ENCODE measurements at places on chromosomes 1 and 21. TPM values are rescaled to one million over a fixed set of nuclear protein-coding genes. Genes with fewer than 3 reads are reported as not detected.
A peak's percentile ranks its signal among the peaks of the same experiment; 100 is the strongest.

The FAM72D gene
- not detected for total RNA-seq

The MSH4 gene
- total RNA-seq: 2.2 TPM

The MCOLN3 gene
- total RNA-seq: 0.27 TPM

The HES2 gene
- total RNA-seq: not detected

The TEKT2 gene
- total RNA-seq: not detected

The ZYG11A gene
- not detected for total RNA-seq

The FTCD gene
- total RNA-seq: not detected

The TPR gene
- 84.7 TPM for total RNA-seq

The P3R3URF gene
- not detected for total RNA-seq

The HTR6 gene
- total RNA-seq: not detected

- peaks cover 18% of the 10 kb centered on the region for H3K27me3 ChIP-seq
- H3K4me1 ChIP-seq: no peaks in the 10 kb centered on the region
- no peaks in the 10 kb centered on the region for H3K36me3 ChIP-seq
- no peak for DNase-seq
- no peak overlapping the region for H3K4me3 ChIP-seq
- H3K27ac ChIP-seq: no peak overlapping the region
These were observed 78.7 kb downstream of the ACTL8 start for GRCh38 chr1:17833661-17834501.

GRCh38 chr21:45110873-45111624 lies 36.7 kb downstream of the ADARB1 start:
- H3K27ac ChIP-seq: no peak overlapping the region
- no peak overlapping the region for H3K4me3 ChIP-seq
- H3K4me1 ChIP-seq: peaks cover 40% of the 10 kb centered on the region
- H3K36me3 ChIP-seq: no peaks in the 10 kb centered on the region
- no peaks in the 10 kb centered on the region for H3K27me3 ChIP-seq

DNA sequence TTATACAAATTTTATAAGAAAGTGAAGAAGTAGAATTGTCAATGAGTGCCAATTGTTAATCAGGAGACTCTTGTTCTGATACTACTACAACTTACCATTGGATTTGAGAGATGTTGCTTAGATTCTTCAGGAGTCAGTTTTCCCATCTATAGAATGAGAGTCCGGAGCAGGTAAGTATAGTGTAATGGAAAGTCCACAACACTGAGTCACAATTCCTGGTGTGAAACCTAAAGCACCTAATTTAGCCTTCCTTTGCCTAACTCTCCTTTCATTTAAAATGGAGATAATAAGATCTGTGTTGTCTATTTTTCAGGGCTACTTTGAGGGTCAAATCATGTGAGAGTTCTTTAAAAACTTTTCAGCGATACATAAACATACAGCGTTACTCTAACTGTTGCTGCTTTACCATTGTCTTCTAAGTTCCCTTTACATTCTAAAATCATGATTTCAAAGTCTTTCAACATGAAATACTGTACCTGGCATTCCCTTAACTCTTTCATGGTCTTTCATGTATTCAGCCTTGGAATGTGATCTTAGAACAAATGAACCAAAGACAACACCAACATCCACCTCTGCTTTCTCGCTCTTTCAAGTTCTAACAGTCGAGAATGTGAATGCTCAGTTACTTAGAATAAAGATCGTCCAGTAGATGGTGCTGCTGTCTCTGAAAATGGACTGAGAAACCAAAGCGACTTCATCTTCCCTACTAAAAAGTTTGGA lies 90.9 kb downstream of the SLC30A10 start:
- no peak overlapping the region for H3K4me3 ChIP-seq
- no peaks in the 10 kb centered on the region for H3K36me3 ChIP-seq
- no peak for DNase-seq
- H3K27ac ChIP-seq: no peak overlapping the region

DNA sequence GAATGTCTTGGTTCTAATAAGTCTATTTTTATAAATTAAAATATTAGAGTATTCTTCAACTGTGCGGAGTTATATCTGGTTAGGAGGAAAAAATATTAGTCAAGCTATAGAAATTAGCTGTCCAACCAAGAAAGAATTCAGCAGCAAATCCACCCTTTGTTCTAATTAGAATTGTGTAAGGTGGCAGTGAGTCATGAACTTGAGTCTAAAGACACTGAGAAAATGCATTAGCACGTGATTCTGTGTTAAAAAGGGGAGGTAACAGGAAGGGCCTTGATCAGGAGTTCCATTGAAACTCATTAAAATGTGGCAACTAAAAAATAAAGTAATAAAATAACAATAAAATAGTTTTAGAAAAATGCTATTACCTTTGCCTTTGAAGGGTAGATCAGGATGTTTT lies 398.2 kb upstream of the RGS18 start:
- H3K27ac ChIP-seq: no peak overlapping the region
- H3K27me3 ChIP-seq: no peaks in the 10 kb centered on the region
- no peak for DNase-seq

DNA sequence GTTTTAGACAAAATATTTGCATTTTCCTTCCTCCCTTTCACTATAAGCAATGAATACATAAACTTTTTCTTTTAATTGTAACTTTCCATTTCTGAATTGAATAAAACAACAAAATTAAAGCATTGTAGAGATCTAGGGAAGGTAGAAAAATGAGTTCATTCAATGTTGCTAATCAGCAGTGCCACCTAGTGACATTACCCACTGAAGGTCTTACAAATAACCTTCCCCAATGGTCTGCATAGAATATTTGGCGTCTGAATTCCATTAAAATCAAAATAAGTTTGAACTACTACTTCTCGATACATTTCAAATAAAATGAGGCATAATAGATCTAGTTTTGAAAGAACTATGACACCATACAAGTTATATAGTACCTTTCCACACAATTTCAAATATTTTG lies 19.6 kb downstream of the FH start:
- no peak overlapping the region for H3K27ac ChIP-seq
- H3K36me3 ChIP-seq: peaks cover 94% of the 10 kb centered on the region
- H3K4me3 ChIP-seq: no peak overlapping the region
- no peaks in the 10 kb centered on the region for H3K4me1 ChIP-seq

GRCh38 chr1:64601207-64601606 lies 131.3 kb downstream of the CACHD1 start:
- H3K4me1 ChIP-seq: no peaks in the 10 kb centered on the region
- H3K27me3 ChIP-seq: no peaks in the 10 kb centered on the region
- no peak overlapping the region for H3K4me3 ChIP-seq

- H3K27me3 ChIP-seq: no peaks in the 10 kb centered on the region
- no peaks in the 10 kb centered on the region for H3K36me3 ChIP-seq
- H3K4me3 ChIP-seq: no peak overlapping the region
- no peak overlapping the region for H3K27ac ChIP-seq
- no peak for DNase-seq
- H3K4me1 ChIP-seq: no peaks in the 10 kb centered on the region
These were observed 43.0 kb upstream of the TRABD2B start for GRCh38 chr1:48040154-48040553.

- H3K4me1 ChIP-seq: no peaks in the 10 kb centered on the region
- H3K36me3 ChIP-seq: no peaks in the 10 kb centered on the region
- no peaks in the 10 kb centered on the region for H3K27me3 ChIP-seq
- no peak for DNase-seq
- H3K4me3 ChIP-seq: no peak overlapping the region
These were observed 1152.0 kb upstream of the B3GALT2 start for GRCh38 chr1:194338241-194338948.

DNA sequence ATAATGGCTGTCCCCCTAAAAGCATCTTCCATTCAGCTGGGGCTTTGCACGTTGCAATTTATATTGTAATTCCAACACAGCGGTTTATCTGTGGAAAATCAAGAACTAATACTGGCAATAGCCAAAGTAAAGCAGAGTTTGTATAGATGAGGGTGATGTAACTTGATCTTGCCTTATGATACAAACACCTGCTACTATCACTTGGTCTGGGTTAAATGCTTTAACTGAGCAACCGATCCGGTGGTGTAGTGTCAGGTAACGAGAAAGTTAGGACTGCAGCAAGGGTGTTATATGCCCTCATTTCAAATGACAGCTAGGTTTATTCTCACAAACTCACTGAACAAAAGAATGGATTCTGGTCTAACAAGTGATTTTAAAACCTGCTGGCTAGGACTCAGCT lies 47.3 kb upstream of the PLPPR4 start:
- no peak overlapping the region for H3K27ac ChIP-seq
- no peaks in the 10 kb centered on the region for H3K27me3 ChIP-seq
- DNase-seq: no peak
- no peaks in the 10 kb centered on the region for H3K4me1 ChIP-seq
- no peak overlapping the region for H3K4me3 ChIP-seq

GRCh38 chr1:23804183-23804835 lies 3.8 kb upstream of the GALE start:
- no peak overlapping the region for H3K4me3 ChIP-seq
- no peaks in the 10 kb centered on the region for H3K27me3 ChIP-seq
- no peak overlapping the region for H3K27ac ChIP-seq
- H3K36me3 ChIP-seq: no peaks in the 10 kb centered on the region
- H3K4me1 ChIP-seq: peaks cover 16% of the 10 kb centered on the region
- DNase-seq: no peak

- H3K27ac ChIP-seq: peak overlapping the region; percentile 90
- no peaks in the 10 kb centered on the region for H3K27me3 ChIP-seq
- no peak overlapping the region for H3K4me3 ChIP-seq
- peaks cover 34% of the 10 kb centered on the region for H3K4me1 ChIP-seq
- DNase-seq: peak; percentile 57
These were observed 7.0 kb upstream of the SPATC1L start for GRCh38 chr21:46191257-46191685.

DNA sequence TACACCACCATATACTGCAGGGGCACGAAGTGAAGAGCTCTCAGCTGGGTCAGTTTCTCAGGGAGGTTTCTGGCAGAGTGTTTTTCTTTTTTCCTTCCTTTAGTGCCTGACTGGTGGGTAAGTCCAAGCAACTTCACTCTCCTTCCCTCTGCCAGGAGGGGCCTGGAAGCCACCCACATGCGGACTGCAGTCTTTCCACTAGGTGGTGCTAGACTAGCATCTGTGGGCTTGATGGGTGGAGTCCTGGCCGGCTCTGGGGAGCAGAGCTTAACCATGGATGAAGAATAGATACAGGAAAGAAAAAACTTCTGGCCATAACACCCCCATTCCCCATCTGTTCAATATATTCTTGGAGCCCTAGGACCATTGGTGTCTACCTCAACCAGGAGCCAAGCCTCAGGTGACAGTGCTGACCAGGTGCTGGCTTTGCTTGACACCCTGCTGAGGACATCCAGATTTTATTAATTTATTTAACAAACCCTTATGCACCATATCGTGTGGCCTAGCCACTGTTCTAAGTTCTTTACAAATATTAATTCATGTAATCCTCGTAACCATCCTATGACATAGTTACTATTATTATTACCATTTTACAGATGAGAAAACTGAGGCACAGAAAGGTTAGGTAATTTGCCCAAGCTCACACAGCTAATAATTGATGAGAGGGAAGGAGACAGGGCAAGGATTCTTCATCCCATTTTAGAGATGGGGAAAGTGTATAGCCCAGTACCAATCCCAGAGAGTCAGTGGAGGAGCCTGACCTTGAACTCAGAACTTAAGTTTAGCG lies 126.7 kb upstream of the CSF3R start:
- no peak for DNase-seq
- no peaks in the 10 kb centered on the region for H3K36me3 ChIP-seq
- H3K4me3 ChIP-seq: no peak overlapping the region
- H3K27ac ChIP-seq: no peak overlapping the region
- H3K27me3 ChIP-seq: peaks cover 5% of the 10 kb centered on the region

DNA sequence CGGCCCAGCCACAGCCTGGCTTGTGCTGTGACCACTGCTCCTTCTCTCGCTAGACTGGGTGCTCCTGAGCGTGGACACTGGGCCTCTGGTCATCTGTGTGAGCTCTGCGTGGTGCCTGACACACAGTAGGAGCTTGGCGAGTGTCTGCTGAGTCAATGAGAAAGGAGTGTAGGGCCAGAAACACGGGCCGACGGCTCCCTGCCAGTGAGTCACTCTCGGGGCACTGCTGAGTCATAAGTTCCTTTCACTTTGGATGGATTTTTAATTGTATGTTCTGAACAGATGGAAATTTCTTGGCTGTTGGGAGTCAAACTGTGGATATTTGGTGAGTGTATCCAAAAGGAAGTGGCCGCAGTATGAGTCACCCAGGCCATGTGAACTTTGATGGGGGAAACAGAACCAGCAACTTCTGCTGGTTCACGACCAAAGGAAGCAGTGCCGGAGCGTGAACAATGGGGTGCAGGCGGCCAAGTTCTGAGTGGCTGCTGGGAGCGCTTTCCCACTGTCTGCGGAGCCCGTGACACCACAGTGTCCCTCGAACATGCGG lies 41.0 kb upstream of the COL18A1 start:
- H3K27ac ChIP-seq: peak overlapping the region; percentile 83
- H3K4me3 ChIP-seq: no peak overlapping the region
- no peaks in the 10 kb centered on the region for H3K36me3 ChIP-seq
- H3K4me1 ChIP-seq: peaks cover 18% of the 10 kb centered on the region
- peak; percentile 71 for DNase-seq
- peaks cover 5% of the 10 kb centered on the region for H3K27me3 ChIP-seq

- no peaks in the 10 kb centered on the region for H3K4me1 ChIP-seq
- no peak overlapping the region for H3K27ac ChIP-seq
- no peaks in the 10 kb centered on the region for H3K27me3 ChIP-seq
- no peak for DNase-seq
- peaks cover 22% of the 10 kb centered on the region for H3K36me3 ChIP-seq
These were observed 42.7 kb downstream of the SEC16B start for GRCh38 chr1:177927021-177927596.

GRCh38 chr1:57311006-57311405 lies 112.9 kb downstream of the DAB1 start:
- no peaks in the 10 kb centered on the region for H3K4me1 ChIP-seq
- no peak overlapping the region for H3K4me3 ChIP-seq
- H3K36me3 ChIP-seq: no peaks in the 10 kb centered on the region
- no peaks in the 10 kb centered on the region for H3K27me3 ChIP-seq
- H3K27ac ChIP-seq: no peak overlapping the region

- peaks cover 15% of the 10 kb centered on the region for H3K4me1 ChIP-seq
- H3K4me3 ChIP-seq: no peak overlapping the region
- H3K36me3 ChIP-seq: no peaks in the 10 kb centered on the region
- DNase-seq: no peak
These were observed 34.2 kb downstream of the SYF2 start for GRCh38 chr1:25197982-25198662.

- no peak overlapping the region for H3K27ac ChIP-seq
- no peaks in the 10 kb centered on the region for H3K4me1 ChIP-seq
- peaks cover 2% of the 10 kb centered on the region for H3K36me3 ChIP-seq
- DNase-seq: no peak
These were observed 31.6 kb downstream of the HYI start for GRCh38 chr1:43421976-43422750.

- no peak overlapping the region for H3K27ac ChIP-seq
- H3K4me1 ChIP-seq: peaks cover 12% of the 10 kb centered on the region
- H3K36me3 ChIP-seq: no peaks in the 10 kb centered on the region
- no peaks in the 10 kb centered on the region for H3K27me3 ChIP-seq
- no peak overlapping the region for H3K4me3 ChIP-seq
- DNase-seq: no peak
These were observed 48.5 kb downstream of the BACE2 start for GRCh38 chr21:41216486-41216885.

GRCh38 chr1:235009561-235010306 lies 118.9 kb downstream of the TOMM20 start:
- H3K4me1 ChIP-seq: no peaks in the 10 kb centered on the region
- no peaks in the 10 kb centered on the region for H3K36me3 ChIP-seq
- no peaks in the 10 kb centered on the region for H3K27me3 ChIP-seq
- H3K4me3 ChIP-seq: no peak overlapping the region
- no peak overlapping the region for H3K27ac ChIP-seq

- H3K36me3 ChIP-seq: no peaks in the 10 kb centered on the region
- H3K4me3 ChIP-seq: peak overlapping the region; percentile 86
- no peak for DNase-seq
- peaks cover 19% of the 10 kb centered on the region for H3K4me1 ChIP-seq
- H3K27me3 ChIP-seq: no peaks in the 10 kb centered on the region
These were observed 741 bp downstream of the RGS2 start for GRCh38 chr1:192809307-192810252.

GRCh38 chr1:228812961-228813360 lies 77.7 kb downstream of the RHOU start:
- no peak for DNase-seq
- no peaks in the 10 kb centered on the region for H3K27me3 ChIP-seq
- no peak overlapping the region for H3K27ac ChIP-seq
- no peak overlapping the region for H3K4me3 ChIP-seq
- H3K4me1 ChIP-seq: no peaks in the 10 kb centered on the region
- H3K36me3 ChIP-seq: no peaks in the 10 kb centered on the region

All from gastrocnemius medialis (tissue), 4 donors.